ENCODE measurements at places on chromosomes 11 and 22. TPM values are rescaled to one million over a fixed set of nuclear protein-coding genes. Genes with fewer than 3 reads are reported as not detected.

- no peak for DNase-seq
Observed at GRCh38 chr11:107259811-107260221, 197.8 kb downstream of the CWF19L2 start.

The DAGLA gene
- total RNA-seq = 5.5 TPM

GRCh38 chr11:119885861-119886567 is 157.0 kb upstream of the NECTIN1 start:
- no peak for DNase-seq

DNA sequence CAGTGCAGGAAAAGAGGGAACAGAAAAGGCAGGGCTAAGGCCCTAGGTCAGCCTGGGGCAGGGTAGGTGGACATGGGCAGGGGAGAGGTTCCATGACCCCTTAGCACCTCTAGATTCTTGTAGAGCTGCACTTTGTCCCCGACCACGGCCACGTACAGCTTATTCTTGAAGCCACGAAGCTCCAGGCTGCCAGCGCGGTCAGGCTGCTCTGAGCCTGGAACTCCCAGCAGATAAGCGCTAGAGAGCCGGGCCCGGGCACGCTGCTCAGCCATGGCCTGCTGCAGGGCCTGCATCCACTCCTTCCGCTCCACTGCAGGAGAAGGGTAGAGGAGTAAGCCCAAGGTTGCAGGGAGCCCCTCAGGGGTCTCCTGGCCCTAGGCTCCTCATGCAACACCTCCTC is 36.1 kb upstream of the PDE2A start:
- no peak for DNase-seq
